ENCODE measurements at places on chromosomes 13 and 19.

GRCh38 chr19:13905634-13906520, at the start of the genes BRME1 and CC2D1A:
Gene BRME1, minus strand, starts transcription at chr19:13906117. Its CDS starts 1,225 bp downstream, at chr19:13904892.
Gene CC2D1A, plus strand, starts transcription at chr19:13906201. Its CDS starts 241 bp downstream, at chr19:13906442.
- DNase-seq = peak; percentile 93

- no peak for DNase-seq
These were observed 44.7 kb upstream of the LATS2 start for GRCh38 chr13:21106089-21106488.

DNA sequence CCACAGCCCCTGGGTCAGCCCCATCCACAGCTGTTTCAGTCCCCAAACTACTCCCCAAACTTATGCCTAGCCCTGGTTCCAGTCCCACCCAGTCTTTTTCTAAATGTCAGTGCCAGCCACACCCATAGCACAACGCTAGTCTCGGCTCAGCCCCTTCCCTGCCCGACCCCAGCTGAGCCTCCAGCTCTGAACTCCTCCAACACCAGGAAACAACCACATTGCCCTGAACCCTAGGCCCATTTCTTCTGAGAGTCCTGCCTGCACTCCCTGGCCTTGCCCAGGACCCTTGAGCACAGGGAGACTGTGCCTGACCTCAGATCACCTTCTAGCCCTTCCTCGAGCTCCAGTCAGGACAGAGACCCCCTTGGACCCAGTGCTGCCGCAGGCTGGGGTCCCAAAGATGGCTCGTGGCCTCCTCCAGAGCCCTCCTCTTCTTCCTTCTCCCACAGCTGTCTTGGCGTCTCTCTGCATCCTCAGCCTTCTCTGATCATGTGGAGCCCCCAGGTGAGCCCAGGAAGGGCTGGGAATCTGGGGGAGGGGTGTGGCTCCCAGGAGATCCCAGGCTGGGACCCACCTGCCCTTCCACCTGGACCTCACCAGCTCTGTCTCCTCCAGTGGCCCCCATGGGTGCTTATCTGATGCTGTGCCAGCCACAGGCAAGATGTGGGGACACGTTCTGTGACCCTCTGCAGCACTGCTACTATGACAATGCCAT, 33.0 kb upstream of the IGFL1 start:
- DNase-seq = no peak

DNA sequence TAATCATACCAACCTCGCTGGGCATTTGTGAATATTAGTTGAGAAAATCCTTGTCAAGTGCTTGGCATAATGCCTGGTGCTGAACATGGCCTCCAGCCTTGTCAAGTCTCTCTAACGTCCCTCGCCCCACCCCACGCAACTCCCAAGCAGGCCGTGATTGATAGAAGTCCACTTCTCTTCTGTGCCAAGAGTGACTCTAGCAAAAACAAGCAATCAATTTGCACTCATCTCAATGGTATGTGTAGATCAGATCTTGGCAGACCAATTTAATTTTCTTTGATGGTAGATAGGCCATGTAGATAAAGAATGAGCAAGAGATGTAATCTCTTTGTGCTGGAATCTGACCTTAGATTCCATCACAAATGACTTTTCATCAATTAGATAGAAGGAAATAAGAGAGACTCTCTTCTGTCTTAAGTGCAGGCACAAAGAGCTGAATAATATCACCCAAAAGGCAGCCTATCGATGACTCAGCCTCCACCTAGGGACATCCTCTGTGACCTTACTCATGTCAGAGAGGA, 31.0 kb upstream of the KATNAL1 start:
- no peak for DNase-seq

DNA sequence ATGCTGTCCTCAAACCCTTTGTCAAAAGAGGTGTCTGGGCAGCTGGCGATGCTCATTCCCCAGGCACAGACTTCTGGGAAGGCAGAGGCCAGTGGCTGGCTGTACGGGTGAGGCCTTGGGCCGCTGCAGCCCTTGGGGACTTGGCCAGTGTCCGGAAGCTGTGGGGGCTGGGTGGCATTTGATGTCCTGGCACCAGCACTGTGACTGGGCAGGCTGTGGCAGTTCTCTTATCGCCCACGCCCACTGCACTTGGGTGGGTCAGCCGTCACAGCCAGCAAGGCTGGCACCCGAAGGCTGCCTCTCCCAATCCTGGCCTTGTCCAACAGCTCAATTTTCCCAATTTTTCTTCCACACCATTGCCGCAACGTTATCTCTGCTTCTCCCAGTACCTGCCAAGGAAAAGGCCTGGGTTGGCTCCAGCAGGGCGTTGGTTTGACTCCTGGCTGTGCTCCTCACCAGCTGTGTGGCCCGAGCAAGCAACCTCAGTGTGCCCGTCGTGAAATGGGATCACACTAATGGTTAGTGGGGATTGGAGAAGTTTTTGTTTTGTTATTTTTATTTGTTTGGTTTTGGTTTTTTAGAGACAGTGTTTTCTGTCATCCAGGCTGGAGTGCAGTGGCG, 12.7 kb upstream of the SLC44A2 start:
- no peak for DNase-seq

- no peak for DNase-seq
These were observed 888.3 kb downstream of the PCDH9 start for GRCh38 chr13:66341635-66342377.

- DNase-seq = peak; percentile 17
These were observed 14.1 kb downstream of the ZNF429 start for GRCh38 chr19:21519488-21519887.

GRCh38 chr19:37303591-37304171, 67.2 kb upstream of the ZNF527 start:
- DNase-seq = no peak

- DNase-seq = no peak
These were observed 157.5 kb downstream of the TBC1D4 start for GRCh38 chr13:75324413-75324940.

- DNase-seq = peak; percentile 77
These were observed 23.3 kb downstream of the NOTCH3 start for GRCh38 chr19:15177269-15178116.

- no peak for DNase-seq
These were observed 144.1 kb upstream of the MIR17HG start for GRCh38 chr13:91203430-91203829.

- no peak for DNase-seq
These were observed 50.7 kb downstream of the ARHGAP35 start for GRCh38 chr19:46911456-46911855.

GRCh38 chr19:15291548-15292021, 40.8 kb downstream of the BRD4 start:
- no peak for DNase-seq

GRCh38 chr13:33606692-33607091, 211.3 kb upstream of the RFC3 start:
- no peak for DNase-seq

DNA sequence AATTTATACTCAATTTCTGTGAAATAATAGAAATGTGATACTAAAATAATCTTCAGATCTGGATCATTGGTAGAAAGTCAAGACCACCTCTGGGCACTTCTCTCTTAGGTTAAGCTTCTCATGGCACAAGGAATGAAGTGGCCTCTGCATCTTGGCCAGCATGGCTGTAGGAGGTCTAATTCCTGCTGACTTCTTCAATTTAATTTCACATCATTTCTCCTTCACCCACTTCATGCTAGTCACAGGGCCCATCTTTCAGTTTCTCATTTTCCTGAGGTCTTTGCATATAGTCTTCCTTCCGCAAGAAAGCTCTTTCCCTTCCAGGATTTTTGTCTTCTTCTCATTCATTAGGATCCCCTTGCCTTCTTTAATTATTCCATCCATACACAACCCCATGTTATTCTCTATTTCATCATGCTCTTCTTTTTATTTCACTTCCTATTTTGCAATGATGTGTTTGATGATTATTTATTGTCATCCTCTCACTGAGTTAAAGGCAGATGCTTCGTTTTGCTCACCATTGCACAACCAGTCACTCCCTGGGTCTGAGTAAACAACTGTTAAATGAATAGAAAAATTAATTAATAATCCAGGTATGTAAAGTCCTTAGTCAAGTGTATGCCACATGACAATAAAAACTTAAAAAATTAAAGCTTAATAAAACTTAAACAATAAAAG, 397.4 kb downstream of the SPRY2 start:
- DNase-seq = peak; percentile 76

Data from MV-4-11 (cell line).